ENCODE measurements at places on chromosomes 13 and 19.

DNA sequence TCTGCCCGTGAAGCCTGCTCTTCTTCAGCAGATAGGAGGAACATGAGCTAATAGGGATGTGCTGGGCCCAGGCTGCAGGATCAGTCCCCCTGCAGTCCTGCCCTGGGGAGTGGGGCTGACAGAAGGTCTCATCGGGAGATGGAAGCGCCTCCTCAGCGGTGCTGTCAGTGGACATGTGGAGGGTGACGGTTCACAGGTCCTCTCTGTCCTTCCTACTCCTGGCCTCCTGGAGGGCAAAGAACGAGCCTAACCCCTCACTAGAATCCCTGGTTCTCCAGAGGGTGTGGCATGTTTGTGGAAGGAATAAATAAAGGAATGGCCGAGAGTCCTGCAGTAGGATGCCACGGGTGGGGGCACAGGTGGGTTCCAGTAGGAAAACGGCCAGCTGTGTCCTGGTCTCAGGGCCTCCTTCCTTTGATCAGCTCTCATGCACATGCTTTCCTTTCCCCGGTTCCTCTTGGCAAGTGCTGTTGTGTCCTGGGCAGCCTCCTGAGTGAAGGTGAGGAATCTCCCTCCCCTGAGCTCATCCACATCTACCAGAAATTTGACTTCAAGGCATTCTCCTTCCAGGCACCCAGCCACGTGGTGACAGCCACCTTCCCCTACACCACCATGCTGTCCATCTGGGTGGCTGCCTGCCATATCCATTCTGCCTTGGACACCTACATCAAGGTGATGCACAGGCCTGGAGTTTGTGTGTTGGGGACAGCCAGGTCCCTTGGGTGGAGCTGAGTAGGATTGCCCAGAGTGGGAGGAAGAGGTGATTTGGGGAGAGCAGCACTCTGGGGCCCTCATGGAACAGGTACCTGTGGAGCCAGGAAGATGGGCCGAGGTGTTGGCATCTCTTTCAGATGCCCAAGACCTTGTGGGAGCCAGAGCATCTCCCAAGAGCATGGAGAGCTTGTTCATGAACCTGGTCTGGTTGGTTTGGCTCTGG, 28.6 kb upstream of the ZNF492 start:
- no peak for DNase-seq

DNA sequence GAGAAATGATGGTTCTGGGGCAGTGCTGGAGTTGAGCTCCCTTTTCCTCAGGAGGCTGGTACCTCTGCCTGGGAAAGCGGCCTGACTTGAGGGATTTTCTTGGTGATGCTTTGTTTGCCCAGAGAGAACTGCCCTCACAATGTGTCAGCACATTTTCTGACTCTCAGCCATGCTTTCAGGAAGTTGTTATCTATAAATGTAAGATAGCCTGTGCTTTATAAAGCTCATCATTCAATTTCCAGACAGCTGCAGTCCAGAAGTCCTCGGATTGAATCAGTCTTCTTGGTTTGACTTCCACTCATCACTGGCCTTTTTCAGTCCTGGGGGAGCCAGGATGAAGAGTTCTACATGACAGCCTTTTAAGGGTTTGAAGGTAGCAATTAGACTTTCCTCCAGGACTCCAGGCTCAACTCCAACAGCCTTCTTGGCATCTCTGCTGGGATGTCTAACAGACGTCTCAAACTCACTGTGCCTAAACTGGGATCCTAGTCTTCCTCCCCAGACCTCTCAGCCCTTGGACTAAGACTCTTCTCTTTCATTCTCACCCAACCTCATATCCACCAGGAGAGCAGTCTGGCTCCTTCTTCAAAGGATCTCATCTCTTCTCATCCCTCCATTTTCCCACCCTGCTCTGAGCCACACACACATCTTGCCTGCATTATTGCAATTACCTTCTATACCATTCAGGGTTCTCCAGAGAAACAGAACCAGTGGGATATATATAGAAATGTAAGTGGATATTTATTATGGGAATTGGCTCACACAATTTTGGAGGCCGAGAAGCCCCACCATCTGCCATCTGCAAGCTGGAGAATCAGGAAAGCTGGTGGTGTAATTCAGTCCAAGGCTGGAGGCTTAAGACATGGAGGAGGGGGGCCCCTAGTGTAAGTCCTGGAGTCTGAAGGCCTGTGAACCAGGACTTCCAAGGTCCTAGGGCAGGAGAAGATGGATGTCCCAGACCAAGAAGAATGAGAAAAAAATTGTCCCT, 13.1 kb downstream of the ERICH6B start:
- DNase-seq: no peak

- DNase-seq: no peak
Measured at GRCh38 chr19:49772850-49773432, 6.1 kb downstream of the AP2A1 start.

DNA sequence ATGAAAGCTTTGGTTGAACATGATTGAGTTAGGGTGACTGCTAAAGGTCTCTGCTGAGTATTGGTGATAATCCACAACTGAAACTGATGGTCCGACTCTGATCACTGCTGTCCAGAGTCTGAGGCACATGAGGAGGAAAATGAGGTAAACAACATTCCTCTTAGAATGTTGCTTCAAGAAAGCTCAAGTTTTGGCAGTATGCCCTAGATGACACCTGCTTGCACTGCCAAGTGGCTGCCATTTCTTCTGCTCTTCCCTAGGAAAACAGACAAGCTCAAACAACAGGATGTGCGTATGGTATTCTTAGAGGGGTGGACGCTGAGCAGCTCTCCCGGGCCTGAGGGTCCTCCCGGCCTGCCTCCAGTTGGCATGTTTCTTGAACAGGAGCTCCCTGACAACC, 15.2 kb upstream of the MTIF3 start:
- DNase-seq: no peak

DNA sequence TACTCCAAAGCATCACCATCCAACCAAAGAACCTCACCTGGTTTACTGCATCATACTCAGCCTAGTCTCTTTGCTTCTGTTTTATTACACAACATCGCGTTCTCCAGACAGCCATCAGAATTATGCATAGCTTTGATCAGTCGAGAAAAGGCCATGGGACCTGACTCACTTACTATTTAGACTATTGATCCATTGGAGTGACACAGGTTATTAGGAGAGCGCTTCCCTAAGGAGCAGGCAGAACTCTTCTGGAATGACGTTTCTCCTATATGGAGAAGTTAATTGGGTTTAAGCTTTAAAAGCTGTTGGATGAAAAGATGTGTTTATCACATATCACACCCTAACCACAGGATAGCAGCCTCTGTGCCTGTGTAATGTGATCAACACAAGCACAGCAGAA, 649.1 kb upstream of the SLC10A2 start:
- no peak for DNase-seq

DNA sequence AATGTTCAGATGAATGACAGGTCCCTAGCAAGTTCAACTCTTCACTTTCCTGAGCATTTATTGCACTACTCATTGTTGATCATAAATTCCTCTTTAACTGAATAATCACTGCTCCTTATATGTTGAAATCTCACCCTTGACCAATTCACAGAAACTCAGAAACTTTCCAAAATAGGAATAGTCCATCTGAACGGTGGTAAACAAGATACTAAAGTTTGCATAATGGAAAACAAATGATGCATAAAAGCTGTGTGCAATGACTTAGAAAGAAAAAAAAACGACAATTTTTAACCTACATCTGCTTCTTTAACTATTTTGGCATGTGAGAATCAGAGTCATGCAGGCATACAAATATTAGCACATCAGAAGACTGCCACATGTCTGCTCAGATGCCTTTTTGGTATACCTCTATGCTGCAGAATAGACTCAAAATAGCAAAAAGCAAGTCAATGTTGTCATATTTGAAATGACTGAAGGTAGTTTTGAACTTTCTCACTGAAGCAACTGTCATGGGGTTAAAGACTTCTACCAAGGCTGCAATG, 34.8 kb downstream of the SLC10A2 start:
- no peak for DNase-seq

DNA sequence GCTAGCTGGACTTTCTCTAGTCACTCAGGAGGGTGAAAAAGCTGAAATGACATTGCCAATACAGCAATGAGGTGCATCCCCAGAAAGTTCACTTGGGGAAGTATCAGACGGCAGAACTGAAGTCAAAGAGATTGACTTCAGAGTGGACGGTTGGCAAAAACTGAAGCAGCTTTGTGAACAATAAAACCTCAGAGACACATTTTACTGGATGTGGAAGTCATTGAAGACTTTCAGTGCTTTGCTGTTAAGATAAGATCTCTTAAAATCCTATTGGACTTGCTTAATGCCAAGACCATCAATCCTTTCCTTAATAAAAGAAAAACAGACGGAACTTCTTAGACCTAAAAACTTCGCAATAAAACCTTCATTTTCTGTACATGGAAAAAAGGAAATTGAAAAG, 103.7 kb downstream of the ABCC4 start:
- no peak for DNase-seq

- DNase-seq: no peak
Measured at GRCh38 chr13:21894091-21894490, 223.2 kb downstream of the FGF9 start.

GRCh38 chr13:30477346-30478195, 11.8 kb upstream of the HMGB1 start:
- DNase-seq: no peak

- DNase-seq: no peak
Measured at GRCh38 chr13:94123557-94123956, 355.9 kb downstream of the DCT start.

DNA sequence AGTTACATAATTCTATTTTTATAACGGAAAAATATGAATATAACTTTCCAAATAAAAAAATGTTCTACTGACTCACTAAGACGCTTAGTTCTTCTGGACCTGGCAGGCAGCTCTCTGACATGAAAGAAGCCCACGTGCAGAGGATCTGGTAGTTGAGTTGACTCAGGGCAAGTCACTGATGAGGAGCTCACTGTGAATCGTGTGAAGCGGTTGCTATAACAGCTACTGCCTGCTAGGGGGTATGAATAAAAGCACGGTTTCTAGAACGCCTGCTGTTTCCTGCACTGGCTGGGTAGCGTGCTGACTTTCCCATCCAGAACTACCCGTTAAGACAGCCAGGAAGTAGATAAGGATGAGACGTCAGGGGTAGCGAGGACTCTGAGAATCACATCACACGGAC, 54.7 kb upstream of the WASF3 start:
- DNase-seq: peak; percentile 76

- peak; percentile 85 for DNase-seq
Measured at GRCh38 chr19:1811472-1811894, 593 bp downstream of the ATP8B3 start.

GRCh38 chr19:38850436-38850975, 720 bp upstream of the HNRNPL start:
- DNase-seq: no peak

- peak; percentile 63 for DNase-seq
Measured at GRCh38 chr19:40592170-40592569, 9.0 kb upstream of the LTBP4 start.

DNA sequence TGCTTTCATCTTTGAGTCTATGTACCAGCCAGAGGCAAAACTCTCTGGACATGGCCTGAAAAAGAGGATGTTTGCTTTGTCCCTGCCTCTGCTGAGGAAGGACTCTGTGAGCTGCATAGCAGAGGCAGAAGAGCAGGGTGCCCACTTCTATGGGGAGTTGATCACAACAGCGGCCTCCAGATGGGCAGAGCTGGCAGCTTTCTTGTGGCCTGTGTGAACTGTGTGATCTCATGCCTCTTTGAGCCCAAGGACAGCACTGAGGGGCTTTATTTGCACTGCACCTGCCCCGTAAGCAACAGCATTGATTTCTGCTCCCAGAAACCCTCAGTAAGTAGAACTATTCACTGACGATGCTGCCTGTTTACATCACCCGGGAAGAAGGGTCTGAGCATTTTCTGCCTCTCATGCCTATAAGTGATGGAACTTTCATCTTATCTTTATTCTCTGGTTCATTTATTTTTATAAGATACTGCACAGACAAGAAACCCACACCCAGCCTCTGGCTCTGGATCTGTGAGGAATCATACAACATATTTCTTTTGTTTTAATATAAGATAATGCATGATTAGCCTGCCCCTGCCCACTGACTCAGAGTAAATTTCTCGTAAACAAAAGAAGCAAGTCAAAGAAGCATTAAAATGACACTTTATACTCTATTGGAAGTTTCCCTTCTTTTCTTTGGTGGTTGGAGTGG, 244.2 kb upstream of the SOX21 start:
- DNase-seq: no peak

DNA sequence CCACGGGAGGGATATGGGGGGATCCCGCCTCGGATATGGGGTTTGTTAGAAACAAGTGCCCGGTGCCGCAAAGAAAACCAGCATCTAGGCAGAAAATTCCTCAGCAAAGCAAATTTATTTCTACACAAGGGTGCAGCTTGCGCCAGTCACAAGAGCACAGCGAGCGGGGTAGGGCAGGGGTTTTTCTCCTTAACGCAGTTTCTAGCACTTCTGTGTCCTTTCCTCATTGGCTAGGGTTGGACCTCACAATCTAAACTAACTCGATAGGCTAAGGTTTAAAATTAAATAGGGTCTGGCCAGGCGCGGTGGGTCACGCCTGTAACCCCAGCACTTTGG, 595 bp downstream of the ZNF440 start:
- DNase-seq: no peak

Measured in HT1080 (cell line).